ENCODE measurements at places on chromosomes 5 and 9.

- no peak for DNase-seq
Observed at GRCh38 chr5:137292461-137293027, 206.6 kb downstream of the SPOCK1 start.

DNA sequence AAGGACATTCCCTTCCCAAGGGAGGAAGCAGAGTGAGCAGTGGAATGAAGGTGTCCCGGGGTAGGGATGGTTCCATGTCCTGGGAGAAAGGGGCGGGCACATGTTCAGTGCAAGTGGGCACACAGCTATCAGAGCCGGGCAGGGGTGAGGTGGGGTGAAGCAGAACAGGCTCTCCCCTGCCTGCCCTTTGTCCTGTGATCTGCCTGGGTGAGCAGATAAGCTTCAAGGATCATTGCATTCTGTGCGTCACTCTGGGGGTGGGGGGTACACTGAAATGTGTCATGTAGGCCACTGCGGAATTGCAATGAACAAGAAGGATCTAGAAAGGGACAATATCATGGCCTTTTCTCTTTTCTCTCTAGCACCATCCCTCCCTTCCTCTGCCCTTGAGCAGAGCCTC, 61.7 kb upstream of the SHB start:
- DNase-seq = no peak

DNA sequence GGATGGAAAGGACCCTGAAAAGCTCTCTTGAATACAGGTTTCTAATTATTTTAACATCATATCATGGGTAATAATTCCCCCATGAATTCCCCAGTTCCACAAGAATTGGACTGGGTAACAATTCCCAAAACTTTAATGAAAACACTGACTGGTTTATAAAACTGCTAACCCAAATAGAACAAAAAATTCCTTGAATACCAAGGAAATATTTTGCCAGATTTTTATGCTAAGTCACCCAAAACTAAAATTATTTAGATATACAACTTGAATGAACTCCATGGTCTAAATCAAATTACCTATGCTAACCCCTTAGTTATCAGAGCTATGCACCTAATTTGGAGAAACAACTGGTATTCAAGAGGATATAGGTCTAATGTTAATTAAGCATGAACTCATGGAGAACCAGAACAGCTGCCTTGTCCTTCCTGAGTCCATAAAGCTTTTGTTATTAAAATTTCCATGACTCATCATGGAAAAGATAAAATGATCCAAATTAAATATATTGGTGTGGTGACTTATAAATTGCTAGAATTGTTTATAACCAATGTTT, 164.9 kb upstream of the TUT7 start:
- DNase-seq = no peak

DNA sequence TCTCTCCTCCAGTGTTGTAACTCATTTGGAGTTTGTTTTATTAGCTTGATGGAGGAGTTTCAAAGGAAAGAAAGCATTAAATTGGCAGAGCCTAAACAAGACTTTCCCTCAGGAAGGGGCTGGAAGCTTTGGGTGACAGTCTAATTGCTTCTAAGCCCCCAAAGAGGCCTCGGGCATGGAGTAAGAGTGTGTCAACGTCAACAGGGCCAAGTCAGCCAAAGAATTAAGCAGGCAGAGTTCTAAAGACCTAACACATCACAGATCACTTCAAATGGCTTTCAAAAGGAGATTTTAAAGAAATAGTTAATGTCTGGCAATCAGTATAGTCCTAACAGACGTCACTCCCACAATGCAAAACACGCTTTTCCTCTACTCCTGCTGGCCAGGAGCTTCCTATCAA, 234.5 kb downstream of the EFNA5 start:
- DNase-seq = no peak

- no peak for DNase-seq
Observed at GRCh38 chr5:67297376-67297775, 100.8 kb upstream of the CD180 start.

- no peak for DNase-seq
Observed at GRCh38 chr9:125726456-125727132, 19.6 kb upstream of the MAPKAP1 start.

- no peak for DNase-seq
Observed at GRCh38 chr9:15420796-15421195, 1.9 kb upstream of the SNAPC3 start.

DNA sequence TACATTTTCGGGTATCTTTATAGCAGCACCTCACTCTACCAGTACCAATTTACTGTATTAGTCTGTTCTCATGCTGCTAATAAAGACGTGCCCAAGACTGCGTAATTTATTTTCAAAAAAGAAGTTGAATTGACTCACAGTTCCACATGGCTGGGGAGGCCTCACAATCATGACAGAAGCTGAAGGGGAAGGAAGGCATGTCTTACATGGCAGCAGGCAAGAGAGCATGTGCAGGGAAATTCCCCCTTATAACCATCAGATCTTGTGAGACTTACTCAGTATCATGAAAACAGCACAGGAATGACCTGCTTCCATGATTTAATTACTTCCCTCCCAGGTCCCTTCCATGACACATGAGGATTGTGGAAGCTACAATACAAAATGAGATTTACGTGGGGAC, 602.6 kb upstream of the DAB2 start:
- DNase-seq = no peak

DNA sequence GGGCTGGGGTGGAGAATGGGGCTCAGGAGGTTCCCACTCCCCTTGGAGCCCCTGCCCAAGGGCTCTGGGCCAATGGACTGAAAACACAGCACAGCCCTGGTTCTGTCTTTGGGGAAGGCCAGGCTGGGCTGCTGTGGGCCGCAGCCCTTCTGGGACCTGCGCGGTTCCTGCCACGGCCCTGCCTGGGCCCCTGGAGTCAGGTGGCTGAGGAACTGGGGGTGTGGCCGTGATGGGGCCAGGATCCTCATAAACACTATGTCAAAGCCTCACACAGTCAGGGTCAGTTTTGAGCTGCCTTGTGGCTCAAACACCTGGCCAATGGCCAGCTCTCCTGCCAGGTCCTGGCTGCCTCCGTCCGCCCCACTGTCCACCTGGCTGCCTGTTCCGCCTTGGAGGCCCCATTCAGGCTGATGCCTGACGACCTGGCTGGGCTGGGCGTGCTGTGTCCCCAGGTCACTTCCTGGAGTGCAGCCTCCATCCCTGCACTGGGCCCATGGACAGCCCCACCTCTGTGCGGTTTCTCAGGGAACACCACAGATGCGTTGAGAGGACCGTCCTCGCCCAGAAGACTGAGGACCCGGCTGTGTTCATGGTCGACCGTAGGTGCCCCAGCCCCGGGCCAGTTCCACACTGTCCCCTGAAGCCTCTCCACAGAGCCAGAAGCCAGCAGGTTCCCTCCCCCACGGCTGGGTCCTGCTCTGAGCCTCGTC, 27.5 kb downstream of the PAEP start:
- no peak for DNase-seq

- no peak for DNase-seq
Observed at GRCh38 chr5:1551426-1552301, 27.9 kb upstream of the LPCAT1 start.

DNA sequence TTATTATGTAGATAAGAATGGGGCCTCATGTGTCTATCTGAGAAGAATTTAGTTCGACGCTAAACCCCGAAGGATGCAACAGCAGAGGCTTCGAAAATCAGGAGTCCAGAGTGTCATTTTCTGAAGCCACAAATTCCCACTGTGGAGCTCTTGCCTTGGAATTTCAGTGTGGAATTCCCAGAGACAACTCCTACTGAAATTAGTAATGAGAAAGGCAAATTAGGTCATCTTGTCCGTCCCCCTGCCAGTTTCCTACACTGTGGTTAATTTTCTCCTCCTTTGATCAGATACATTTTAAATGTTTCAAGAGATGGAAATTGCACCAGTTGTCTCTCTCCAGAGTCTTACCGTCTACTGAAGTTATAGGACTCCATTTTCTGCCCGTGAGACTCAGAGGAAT, 633.6 kb downstream of the BNC2 start:
- no peak for DNase-seq

- no peak for DNase-seq
Observed at GRCh38 chr9:31023847-31024246, 1360.6 kb upstream of the ACO1 start.

DNA sequence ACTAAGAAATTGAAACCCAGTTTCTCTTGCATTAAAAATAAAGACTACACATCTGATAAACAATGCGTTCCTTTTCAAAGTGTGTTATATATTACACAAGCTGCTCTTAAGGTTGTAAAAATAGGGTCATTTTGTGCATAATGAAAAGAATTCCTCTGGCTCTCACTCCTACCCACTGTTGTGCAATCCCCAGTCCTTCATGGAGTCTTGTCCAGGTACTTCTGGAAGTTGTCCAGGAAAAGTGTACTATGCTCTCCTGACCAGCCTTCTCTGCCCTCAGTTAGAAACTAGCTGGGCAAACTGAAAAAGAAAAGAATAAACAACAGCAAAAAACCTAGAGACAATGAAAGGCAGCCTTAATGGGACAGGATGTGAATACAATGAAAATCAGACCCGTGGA, 345.5 kb upstream of the PAPPA start:
- DNase-seq = no peak

DNA sequence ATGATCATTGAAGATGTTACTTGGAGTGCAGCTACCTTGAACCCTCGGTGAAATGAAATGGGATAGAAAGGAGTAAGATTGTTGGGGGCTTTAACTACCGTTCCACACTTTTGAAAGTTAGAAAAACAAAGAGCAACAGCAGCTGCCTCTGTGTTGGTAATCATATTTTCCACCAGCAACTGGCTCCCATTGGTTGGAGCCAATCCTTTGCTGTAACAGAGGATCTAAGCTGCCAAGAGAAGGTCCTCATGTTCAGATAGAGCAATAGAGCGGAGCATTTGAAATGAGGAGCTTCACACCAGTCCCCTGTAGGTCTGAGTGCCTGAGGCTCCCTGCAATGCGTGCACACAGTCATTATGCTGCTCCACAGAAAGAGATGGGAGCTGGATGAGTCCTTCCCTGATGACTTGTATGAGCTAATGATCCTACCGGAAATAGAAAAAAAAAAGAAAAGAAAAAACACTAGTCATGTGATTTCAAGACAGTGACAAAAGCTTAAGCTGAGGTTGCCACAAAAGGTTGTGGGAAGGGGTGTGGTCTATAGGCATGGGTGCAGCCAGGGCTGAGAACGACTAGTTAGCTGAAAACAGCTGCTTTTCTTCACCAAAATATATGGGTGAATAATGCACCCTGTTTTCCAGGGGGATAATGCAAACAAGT, 300.7 kb downstream of the MLLT3 start:
- peak; percentile 23 for DNase-seq

DNA sequence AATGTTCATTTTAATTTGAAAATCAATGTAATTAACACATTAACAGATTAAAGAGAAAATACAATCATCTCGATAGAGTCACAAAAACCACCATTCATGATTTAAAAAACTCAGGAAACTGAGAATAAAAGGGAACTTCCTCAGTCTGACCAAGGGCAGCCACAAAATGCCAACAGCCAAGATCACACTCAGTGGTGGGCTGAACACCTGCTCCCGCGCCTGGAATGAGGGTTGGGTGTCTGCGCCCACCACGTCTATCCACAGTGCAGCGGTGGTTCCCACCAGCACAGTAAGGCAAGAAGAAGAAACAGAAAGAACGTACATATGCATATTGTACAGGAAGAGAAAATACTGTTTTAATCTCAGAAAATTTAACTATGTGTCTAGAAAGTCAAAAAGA, 11.7 kb upstream of the NSMF start:
- DNase-seq = no peak

GRCh38 chr9:84991514-84991870, 322.0 kb downstream of the NTRK2 start:
- DNase-seq = no peak

DNA sequence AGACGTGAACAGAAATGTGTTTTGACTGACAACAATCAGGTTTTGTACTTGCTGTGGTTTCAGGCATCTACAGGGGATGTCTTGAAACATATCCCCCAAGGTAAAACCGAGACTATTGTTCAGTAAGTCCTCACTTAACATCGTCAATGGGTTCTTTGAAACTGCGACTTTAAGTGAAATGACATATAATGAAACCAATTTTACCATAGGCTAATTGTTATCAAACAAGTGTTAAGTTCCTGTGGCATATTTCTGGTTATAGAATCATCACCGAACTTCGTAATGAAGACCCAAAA, 16.4 kb upstream of the OMD start:
- no peak for DNase-seq

DNA sequence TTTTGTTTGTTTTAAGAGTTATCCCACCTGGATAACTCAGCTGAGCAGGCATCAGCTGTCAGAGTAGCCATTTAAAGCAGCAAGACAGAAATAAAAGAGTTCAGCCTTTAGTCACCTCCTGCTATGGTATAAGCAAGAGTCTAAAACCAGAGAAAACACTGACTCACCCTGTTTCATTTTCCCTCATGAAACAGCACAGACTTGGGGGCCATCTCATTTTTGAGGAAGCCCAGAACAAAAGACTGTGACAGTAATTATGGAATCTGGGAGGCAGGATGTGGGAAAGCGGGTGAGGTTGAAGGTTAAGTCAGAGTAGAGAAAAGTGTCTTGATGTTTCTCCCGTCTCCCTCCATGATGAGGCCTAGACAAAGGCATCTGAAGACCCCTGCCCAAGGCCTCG, 90.2 kb upstream of the FAM174A start:
- no peak for DNase-seq

DNA sequence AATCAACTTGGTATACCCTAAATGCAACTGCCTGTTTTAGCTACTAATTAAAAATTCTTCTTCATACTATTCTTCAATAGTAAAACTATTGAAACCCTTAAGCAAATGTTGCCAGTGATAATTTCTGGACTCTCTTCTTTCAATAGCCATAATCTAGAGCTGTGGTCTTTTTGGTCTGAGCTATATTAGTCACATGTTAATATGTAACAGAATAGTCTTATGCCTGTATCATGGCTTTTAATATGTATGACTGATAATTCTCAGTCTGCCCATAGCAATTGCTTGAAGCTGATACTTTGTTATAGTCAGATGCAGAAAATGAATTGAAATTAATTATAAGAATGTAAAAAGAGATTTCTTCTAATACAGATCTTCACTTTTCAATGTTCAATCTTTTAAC, 1871.9 kb upstream of the CDH6 start:
- DNase-seq = no peak

GRCh38 chr9:34256987-34257585, 72.0 kb downstream of the KIF24 start:
- DNase-seq = no peak

DNA sequence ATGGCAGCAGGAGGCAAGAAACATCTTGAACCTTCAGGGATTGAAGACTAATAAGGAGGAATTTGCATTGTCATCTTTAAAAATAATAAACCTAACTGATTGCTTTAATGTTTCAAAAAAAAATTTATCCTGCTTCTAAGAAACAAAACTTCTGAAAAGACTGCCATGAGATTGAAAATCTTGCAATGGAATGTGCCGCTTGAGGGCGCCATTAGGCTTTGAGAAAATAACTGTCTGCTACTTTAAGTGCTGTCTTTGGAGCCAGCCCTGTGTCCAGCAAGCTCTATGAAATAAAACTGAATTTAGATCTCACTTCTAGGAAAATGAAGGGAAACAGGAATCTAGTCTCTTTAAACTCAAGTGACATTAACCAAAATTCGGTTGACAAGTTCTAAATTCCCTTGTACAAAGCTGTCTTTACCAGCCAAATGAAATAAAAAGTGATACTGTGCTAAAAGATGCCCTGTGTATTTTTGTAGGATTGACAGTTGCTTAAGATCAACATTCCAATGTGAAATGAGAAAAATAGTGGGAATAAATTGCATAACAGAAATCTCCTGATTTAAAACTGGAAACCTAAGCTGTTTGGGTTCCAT, 79.4 kb downstream of the ESM1 start:
- peak; percentile 79 for DNase-seq

- no peak for DNase-seq
Observed at GRCh38 chr9:86722706-86723075, 224.6 kb downstream of the GAS1 start.

GRCh38 chr9:128049843-128050242, 17.3 kb downstream of the NAIF1 start:
- DNase-seq = no peak

GRCh38 chr5:72107901-72108201, 576 bp downstream of the MAP1B start:
- no peak for DNase-seq
